ENCODE measurements at places on chromosomes 13 and 19.

- no peak for DNase-seq
Measured at GRCh38 chr13:21837841-21838551, 167.1 kb downstream of the FGF9 start.

DNA sequence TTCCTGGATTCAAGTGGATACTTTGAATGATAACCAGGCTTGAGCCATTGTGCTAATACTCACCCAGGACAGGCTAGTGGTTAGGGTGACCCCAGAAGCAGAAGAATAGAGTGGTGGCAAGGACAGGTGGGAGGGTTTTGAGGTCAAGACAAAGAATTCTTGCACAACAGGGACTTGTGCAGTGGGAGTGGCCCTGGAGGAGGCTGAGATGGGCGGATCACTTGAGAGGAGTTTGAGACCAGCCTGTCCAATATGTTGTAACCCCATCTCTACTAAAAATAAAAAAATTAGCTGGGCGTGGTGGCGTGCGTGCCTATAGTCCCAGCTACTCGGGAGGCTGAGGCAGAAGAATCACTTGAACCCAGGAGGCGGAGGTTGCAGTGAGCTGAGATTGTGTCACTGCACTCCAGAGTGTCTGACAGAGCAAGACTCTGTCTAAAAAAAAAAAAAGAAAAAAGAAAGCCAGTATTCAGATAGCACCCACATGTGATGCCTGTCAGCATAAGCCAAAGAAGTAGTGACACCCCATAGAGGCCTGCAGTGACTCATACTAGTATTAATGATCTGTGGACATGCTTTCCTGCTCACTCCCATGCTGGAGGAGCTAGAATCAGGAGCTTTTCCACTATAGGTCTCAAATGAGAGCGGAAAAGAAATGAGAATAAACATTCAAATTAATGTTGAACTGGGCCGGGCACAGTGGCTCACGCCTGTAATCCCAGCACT is 78.7 kb downstream of the RNF17 start:
- no peak for DNase-seq

DNA sequence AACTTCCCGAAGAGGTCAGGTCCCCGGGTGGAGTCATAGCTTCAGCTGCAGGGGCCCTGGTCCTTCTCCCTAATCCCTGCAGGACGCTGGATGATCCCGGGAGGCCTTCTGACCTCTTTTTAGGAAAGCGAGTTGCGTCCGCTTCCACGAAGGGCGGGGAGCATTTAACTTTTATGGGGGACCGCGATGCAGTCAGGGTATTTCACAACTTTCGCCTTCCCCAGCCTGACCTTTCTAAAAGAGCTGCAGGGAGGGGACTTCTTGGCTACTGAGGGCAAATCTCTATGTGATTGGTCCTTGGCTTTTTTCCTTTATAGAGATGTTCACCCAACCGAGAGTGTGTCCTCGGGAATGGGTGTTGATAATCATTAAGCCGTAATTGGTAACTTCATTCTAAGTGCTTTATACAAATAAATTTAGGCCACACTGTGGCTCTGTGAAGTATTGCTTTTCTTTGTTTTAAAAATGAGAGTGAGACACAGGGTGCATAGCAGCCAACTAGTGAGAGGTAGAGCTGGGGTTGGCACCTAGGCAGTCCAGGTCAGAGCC is 778 bp downstream of the ZNF230 start:
- DNase-seq: no peak

DNA sequence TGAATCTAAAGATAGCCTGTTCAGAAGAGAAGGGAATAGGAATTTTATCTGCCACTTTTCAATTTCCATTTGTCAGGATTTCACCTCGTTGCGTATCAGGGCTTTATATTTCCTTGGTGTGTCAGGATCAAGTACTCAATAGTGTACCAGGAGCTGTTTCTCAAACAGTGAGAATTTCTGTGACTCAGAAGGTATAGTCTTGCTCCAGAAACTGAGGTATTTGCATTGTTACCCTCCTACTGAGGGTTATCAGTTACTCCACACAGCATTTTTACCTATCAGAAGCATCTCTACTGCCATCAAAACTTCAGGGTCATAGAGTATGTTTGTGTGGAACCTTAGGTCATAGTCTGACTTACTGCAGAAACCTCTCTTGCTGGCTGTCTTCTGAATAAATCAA is 271.7 kb upstream of the EDNRB start:
- DNase-seq: no peak

All from SK-N-MC (cell line).